ENCODE measurements at places on chromosomes 3 and 15.

DNA sequence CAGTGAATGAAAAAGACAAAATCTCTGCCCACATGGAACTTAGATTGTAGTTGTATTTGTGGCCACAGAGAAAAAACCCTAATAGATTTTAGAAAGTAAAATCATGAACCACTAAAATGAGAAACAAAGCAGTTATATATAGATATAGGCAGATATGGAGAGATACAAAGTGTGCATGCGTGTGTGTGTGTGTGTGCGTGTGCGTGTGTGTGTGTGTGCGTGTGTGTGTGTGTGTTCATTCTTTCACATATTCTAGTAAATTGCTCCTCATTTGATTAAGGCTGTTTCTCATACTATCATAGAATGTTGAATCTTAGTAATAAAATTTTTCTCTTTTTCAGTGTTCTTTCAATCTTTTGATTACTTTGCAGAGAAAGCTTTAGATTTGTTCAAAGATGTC is 118.6 kb downstream of the DNAJB8 start:
- DNase-seq, result no peak

DNA sequence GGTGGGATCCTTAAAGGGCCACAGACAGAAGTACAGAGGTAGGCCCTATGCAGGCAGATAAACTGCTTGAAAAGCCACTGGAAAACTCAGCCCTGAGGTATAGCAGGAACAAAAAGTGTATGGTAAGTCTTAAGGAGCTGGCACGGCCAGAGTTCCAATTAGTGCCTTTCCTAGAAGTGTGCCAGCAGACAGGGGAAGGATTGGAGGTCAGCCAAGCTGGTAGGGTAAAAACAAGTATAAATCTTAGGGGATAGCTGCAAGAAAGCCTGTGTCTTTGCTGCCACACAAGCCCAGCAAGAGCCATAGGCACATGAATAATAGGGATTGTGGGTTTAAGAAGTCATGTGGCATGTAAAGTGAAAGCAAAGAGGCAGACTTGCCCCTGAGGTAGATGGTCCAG is 582.5 kb downstream of the PLOD2 start:
- DNase-seq, result no peak

GRCh38 chr3:174276826-174277225 is 582.3 kb upstream of the NAALADL2 start:
- DNase-seq, result no peak

- no peak for DNase-seq
Observed at GRCh38 chr3:101631098-101631796, 45.7 kb downstream of the ZBTB11 start.

DNA sequence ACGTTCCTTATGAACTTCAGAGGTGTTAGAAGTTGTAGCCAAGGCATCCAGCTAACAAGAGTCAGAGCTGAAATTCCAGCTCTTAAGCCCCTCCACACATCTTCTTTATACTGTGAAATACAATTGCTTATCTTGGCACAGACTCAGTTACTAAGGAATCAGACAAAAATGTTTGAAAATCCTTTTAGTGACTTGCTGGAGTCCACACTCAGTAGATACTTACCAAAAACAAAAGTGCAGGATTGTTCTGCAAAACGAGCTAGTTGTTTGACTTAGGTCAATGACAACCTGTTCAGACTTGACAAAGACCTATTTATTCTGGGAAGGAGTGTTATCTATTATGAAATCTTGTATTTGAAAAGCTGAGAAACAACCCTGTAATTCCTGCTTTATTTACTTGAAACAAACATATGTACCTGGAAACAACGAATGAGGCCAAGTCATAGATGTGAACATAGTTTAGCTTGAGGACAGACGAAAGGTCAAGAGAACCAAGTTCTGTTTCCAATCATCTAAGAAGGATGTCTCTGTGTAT is 38.5 kb downstream of the B3GNT5 start:
- DNase-seq, result no peak

DNA sequence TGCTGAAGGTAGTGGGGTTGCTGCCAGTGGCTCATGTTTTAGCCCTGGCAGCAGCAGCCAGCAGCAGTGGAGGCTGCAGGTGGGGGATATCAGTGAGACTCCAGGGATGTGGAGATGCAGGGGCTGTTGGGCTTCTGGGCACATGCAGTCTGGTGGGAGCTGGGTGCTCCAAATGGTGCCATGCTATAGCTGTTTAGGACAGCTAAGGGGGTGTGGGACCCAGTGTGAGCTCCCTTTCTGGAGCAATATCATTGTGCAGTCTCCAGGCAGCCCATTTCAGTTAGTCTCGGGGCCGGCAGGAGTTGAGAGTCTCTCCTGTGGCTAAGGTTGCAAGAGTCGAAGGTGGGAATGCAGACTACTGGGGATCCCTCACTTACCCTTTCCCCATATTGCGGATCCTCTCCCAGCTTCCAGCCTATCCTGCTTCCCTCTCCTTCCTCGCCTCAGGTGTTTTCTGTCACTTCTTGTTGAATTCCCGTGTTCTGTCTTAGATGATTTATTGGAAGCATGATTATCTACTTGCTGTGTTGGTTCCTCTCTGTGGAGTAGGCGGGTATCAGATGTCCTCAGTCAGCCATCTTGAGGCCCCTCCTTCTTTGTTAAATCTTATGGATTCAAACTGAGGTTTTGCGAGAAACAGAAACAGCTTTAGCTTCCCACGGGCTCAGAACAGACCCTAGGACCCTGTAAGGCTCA is 112.0 kb downstream of the FAM43A start:
- DNase-seq, result no peak

GRCh38 chr15:31953478-31953877 is 76.8 kb upstream of the CHRNA7 start:
- no peak for DNase-seq

DNA sequence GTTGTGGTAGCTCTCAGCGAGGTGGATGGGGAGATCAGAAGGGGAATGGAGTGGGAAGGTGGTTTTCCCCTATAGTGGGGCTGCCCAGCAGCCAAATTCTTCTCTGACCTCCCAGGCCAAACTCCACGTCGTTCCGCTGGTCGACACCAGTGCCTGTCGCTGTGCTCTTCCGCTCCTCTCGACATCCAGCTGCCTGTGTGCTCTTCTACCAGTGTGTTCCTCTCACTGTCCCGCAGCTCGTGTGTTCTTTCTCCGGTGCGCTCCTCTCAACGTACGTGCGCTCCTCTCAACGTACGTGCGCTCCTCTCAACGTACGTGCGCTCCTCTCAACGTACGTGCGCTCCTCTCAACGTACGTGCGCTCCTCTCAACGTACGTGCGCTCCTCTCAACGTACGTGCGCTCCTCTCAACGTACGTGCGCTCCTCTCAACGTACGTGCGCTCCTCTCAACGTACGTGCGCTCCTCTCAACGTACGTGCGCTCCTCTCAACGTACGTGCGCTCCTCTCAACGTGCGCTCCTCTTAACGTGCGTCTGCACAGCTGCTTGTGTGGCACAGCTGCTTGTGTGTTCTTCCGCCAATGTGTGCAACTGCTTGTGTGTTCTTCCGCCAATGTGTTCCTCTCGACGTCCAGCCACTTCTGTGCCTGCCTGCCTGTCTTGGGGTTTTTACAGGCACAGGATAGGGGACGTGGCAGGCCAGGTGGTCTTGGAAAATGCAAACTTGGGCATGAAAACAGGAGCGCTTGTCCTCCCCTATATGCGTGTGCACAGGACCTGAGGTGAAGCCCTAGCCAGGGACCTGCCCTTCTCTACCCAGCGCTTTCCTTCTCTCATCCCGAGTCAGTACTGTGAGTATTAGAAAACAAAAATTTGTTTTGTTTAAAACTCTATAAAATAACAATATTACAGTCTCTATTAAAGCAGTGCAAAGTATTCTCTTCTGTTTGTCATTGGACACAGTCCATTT is 991.1 kb downstream of the GBE1 start:
- DNase-seq, result no peak

DNA sequence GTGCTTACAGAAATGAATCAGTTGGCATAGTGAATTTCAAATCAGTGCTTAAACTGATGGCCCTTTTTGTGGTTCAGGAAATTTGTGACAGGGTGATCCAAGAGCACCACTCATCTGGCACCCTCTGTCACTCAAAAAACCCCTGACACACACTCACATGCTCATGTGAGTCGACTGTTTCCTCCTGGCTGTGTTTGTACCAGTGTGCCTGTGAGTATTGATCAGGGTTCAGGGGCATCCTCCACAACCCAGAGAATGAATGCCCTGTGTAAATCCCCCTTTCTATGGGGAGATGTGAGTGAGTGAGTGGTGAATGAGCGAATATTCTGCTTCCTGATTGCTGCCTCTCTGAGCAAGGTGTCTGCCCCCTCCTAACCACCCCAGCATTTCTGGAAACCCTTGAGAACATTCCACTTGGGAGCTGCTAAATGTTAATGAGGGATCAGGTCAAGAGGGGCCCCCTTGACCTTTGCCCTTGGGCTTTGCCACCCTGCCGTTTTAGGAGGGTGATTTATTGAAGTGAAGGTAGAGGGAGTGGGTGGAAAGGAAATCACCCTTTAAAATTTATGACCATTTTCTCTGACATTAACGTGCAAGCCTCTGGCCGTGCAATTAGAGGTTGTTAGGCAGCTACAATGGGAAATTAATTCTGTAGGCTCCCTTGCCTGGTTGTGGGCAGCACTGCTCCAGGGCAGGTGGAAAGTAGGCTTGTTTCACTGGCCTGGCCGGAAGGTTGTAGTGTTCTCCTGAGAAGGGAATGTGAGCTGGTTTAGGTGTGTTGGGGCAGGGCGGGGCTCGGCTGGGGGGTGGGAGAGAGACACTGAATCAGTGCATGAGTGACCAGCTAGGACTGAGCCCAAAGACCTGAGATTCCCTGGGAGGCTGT is 87.2 kb downstream of the SLCO3A1 start:
- no peak for DNase-seq

DNA sequence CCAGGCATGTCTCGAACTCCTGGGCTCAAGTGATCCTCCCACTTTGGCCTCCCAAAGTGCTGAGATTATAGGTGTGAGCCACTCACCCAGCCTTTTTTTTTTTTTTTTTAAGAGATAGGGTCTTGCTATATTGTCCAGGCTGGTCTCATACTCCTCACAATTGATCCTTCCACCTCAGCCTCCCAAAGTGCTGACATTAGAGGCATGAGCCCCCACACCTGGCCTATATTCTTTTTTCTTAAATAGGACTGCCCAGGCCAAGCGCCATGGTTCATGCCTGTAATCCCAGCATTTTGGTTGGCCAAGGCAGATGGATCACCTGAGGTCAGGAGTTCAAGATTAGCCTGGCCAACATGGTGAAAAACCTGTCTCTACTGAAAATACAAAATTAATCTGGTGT is 12.5 kb downstream of the NR1I2 start:
- DNase-seq, result no peak

GRCh38 chr15:40449275-40449674 is 8.5 kb downstream of the BAHD1 start:
- peak; percentile 3 for DNase-seq

DNA sequence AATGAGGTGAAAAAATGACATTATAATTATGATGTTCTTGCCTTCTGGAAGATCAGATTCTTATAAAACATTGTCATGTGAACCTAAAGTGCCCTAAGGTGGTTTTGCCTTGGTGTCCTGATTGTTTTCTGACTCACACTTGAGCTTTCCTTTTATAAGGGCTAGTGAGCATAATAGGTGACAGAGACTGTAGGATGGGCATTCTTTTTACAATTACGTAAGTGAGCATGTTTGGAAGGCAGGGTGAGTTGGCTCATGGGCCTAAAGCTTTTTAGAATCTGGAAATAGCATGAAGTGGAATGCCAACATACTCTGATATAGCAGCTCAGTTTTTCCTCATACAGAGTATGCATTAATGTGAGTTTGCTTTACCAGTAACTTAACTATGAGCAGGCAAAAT is 41.2 kb downstream of the CRYBG3 start:
- no peak for DNase-seq

DNA sequence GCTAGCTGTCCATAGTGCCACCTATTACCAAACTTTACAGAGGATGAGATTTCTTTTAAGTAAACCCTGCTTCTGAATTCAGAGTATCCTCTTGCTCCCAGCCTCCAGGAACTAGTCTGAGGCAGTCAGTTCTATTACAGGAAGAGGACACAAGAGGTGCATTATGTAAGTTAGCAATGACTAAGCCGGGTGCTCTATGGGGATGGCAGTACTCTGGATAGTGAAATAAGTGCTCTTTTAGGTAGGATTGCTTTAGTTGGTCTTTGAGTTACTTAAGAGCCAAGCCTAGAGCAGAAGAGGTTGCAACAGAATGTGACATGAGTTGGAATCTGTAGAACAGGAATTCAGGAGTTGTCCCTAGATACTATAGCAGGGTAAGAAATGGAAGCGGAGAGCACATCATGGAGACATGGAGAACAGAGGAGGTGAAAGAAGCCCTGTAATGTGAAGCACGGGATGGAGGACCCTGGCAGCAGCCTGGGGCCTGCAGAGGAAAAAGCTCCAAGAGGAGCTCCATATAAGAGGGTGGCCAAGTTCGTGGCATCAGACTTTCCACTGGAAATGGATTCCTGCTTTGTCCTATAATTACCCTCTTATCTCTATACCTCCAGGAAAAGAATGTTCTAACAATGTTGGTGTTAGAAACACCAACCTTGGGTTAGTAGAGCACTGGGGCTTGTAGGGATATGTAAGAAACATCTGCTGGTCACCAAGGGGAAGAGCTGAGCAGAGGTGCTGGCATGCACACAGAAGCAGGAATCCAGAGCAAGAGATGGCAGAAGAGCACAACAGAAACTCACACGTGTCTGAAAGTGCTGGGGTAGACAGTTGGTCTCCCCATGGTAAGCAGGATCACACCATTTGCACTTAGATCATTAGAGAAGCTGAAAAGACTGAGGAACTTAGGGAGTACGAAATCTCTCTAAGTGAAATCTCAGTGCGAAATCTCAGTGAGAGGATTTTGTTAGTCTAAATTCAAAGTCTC is 851.1 kb downstream of the FHIT start:
- DNase-seq, result no peak

DNA sequence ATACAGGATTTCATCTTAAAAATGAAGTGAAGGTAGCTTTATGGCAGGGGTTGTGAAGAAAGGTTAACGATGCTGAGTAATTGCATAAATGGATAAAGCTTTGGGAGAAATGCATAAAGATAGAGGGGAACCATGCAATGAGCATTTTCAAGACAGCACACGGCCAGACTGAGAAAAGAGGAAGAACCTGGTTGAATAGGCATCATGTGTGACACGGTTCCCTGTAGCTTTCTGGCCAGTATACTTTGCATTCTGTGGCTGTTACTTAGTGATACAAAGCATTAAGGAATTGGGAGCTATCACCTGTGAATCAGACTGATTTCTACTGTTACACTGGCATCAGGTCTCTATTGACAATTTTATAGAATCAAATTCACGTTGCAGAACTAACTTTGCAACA is 33.3 kb downstream of the NR2C2 start:
- no peak for DNase-seq

GRCh38 chr3:98786364-98787006 is 23.3 kb downstream of the ST3GAL6 start:
- no peak for DNase-seq

GRCh38 chr3:98954242-98954641 is 52.7 kb upstream of the DCBLD2 start:
- DNase-seq, result no peak

- DNase-seq, result peak; percentile 5
Observed at GRCh38 chr3:75192146-75192616, 471.9 kb upstream of the FRG2C start.
